ENCODE measurements at places on chromosomes 11 and 22.

DNA sequence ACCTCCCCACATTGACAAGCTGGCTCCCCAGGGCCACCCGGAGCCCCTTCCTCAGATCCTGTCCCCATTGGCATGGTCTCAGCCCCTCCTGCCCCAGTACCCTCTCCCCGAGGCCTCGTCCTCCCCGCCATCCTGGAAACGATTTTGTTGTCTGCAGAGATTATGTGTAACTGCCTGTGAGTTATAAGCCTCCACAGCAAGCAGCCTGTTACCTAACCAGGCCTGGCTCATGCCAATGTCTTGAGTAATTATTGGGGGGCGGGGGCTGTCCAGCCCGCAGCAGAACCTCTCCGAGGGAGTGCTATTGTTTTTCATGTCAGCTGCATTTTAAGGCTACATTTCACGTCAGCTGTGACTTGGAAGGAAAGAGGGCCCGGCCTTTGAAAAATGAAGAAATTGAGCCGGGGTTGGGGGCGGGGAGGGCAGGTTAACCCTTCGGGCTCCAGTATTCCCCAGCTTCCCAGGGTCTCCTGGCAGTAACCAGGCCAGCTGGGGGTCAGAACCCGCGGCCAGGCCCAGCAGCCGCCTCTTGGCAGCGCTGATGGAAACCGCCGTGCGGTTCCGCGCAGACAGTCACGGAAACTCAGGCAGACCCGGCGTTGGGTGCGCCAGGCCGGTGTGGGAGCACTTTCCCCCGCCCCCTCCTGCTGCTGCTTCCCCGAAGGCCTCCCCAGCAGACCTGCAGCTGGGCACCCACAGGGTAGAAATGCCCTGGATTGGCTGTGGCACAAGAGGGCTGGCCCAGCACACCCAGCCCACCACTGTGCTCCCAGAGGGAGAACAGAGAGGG lies 59.5 kb downstream of the CDKN1C start:
- peak; percentile 89 for ATAC-seq

DNA sequence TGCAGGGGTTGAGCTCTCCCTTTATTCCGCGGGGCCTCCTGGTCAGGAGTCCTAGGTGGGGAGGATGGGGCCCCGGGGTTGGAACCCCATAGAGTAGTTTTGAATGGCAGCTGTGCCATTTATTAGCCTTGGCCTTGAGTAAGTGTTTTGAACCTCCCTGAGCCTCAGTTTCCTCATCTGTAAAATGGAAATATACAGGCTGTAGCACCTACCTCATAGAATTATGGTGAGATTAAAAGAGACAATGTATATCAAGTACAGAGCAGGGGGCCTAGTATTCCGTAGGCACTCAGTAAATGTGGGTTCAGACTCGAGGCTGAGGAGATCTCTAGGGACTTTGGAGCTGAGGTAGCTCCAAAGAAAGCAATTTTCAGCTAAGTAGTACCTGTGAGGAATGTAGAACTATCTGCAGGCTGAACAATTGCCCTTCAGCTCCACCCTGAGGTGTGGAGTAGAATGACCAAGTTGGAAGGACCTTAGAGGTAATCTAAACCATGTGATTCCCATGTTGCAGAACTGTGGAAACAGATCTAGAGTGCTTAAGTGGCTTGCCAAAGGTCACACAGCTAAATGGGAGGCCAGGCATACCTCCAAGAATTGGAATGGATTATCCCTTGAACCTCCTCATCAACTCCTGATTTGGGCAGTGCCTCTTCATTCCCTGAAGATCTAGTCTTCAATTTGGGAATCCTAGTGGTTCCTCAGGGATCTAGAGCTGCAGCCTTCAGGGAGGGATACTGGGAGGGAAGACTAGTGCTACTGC lies 682 bp downstream of the PGAP2 start:
- ATAC-seq, result peak; percentile 84

DNA sequence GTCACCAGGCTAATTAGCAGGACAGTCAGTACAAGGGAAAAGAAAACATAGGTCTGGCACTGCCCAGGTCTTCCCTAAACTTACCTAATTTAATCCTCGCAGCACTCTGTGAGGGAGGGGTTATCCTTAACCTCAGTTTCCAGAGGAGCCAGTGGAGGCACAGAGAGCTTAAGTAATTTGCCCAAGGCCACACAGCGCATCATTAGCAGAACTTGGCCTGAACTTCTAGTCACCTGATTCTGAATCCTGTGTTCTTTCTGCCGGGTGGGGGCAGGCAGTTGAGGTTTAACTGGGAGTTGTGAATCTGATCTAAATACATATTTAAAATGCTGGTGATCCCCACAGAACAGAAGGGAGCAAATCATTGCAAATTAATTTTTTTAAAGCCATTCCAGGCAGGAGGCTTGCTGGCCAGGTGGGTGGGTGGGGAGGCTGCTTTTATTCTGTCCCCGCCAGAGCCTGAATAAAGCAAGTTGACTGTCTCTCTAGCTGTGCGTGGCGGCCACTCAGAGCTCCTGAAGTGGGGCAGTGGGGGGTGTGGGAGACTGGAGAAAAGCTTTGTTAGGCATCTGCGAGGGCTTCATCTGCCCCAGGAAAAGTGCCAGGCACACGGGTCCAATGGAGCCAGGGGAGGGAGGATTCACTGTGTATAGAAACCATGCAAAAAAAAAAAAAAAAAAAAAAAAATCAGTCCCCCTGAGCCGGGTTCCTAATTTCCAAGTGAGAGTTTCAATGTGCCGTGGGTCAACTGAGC lies 66.1 kb downstream of the NFAM1 start:
- no peak for ATAC-seq

GRCh38 chr11:88340366-88340935 lies 2.9 kb upstream of the CTSC start:
- no peak for ATAC-seq

GRCh38 chr22:30118291-30118690 lies 38.0 kb downstream of the HORMAD2 start:
- no peak for ATAC-seq

- ATAC-seq, result peak; percentile 68
These were observed 444 bp downstream of the CWF19L2 start for GRCh38 chr11:107457205-107457557.

GRCh38 chr11:117334896-117335295 lies 7.2 kb downstream of the CEP164 start:
- ATAC-seq, result no peak

DNA sequence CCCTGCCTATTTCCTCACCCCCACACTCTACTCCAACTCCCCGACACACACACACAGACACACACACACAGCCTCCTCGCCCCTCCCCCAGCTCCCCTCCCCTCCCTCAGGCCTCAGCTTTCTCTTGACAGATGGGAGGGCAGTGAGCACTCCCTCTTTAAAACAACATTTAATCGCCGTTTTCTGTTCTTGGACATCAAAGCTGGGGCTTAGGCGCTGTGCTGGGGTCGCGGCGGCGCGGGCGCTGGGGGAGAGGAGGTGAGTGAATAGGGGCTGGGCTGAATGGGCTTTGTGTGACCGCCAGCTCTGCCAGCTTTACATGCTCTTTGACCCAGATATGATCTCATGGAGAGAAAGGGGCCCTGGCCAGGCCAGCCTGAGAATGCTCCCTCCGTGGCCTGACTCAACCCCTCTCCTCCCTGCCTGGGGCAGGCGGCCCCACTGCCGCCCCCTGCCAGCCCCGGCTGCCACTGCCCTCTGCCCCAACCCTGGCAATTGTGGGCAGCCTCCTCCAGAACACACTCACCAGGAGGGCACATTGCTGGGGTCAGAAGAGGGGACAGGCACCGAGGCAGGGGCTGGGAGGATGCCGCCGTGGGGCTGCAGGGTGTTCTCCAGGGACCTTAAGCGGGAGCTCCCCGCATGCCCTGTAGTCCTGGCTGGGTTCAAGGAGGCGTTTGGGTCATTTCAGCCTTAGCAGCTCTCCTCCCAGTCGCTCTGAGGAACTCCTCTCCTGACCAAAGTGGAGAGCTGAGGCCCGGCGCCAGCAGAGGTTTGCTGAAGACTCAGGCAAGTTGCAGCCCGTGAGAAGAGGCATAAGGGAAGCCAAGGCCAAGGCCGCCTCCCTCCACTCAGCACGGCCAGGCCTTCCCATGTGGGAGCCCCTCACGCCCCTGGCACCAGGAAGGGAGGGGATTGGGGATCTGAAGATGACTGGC lies 38.3 kb upstream of the NNMT start:
- no peak for ATAC-seq

DNA sequence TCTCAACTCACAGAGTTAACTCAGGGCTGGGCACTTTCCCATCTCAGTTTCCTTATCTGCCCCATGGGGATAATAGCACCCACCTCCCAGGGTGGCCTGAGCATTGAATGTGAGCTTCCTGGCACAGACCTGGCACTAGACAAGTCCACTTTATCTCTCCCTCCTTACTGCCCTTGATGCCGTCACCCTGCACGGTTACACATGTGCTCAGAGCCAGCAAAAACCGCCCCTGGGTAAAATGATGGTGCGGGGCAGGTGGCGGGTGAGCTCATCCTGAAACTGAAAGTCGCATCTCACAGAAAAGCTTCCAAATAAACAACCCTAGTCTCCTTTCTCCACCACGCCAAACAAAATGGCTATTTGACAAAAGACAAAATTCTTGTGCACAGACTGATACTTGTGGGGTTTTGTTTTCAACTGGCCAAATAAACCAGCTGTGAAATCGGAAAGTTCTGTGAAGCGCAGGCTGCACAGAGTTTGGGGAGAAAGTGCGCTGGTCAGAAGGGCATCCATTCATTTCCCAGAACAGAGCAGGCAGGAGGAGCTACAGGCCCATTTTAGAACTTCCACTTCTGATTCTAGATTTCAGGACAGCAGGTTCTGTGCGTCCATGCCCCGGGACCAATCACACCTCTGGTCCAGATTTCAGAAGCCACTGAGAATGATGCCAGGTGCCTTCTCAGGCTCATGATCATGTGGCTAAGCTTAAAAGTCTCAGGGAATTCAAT lies 138.1 kb downstream of the SHANK2 start:
- no peak for ATAC-seq

DNA sequence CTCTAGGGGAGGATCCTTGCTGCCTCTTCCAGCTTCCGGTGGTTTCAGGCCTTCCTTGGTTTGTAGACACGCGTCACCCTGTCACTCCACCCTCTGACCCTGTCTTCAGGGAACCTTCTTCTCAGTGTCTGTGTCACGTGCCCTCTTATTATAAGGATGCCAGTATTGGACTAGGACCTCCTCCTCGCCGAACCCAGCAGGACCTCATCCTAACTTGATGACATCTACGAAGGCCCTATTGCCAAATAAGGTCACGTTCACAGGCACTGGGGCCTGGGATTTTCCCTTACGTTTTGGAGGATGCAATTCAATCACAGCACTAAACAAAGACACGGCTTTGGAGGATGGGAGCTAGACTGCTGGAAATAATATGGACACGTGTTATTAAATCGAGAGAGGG lies 408.7 kb downstream of the BRD1 start:
- ATAC-seq, result no peak

DNA sequence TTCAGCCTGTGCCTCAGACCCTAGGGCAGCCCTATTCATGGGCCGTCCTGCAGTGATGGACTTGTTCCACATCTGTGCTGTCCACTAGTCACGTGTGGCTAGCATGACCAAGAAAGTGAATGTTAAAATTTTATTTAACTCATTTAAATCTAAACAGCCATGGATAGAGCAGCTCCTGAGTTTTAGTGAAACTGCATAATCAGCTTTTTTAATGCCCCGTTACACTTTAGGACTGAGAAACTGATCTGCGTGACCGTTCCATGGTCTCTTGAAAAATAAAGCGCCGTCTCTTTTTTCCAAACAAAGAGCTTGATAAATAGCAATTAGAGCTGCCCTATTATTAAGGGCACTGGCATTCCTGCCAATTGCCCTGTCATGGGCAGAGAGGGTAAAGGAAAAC lies 76.5 kb upstream of the SNX19 start:
- no peak for ATAC-seq

DNA sequence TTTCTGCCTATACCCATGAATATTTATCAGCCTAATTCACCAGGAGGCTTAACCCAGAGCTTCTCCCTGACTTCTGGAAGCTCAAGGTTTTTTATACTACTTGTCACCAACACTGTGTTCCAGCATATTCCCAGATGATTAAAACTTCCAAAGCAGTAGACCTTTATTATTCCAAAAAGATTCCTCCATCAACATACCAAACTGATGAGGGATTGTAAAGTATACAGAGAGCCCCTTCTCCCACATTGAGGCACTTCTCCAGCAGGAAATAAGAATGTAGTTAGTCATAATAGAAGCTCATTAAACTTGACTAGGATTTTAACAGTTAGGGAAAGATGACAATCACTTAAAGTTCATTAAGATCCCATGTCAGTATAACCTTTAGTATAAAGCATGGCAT lies 51.4 kb upstream of the CEP126 start:
- ATAC-seq, result peak; percentile 11

- no peak for ATAC-seq
These were observed 668.0 kb downstream of the ETS1 start for GRCh38 chr11:127919206-127920000.

DNA sequence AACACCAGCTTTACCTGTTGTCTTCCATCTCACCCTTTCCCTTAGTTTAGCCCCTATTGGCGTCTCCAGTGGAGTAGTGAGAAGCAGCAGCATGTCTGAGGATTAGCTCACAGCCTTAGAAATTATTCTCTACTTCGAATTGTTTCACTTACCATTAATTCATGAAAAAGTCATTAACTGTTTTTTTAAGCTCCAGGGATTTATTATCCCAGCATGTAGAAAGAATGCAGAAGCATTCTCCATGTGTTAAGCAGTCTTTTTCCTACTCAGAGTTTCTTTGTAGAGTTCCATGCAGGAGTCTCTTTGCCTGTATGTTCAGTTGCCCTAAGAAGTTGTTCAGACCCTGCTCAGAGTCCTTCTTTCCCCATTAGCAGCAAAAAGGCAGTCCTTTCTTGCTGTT lies 137.9 kb upstream of the RASSF10 start:
- no peak for ATAC-seq

DNA sequence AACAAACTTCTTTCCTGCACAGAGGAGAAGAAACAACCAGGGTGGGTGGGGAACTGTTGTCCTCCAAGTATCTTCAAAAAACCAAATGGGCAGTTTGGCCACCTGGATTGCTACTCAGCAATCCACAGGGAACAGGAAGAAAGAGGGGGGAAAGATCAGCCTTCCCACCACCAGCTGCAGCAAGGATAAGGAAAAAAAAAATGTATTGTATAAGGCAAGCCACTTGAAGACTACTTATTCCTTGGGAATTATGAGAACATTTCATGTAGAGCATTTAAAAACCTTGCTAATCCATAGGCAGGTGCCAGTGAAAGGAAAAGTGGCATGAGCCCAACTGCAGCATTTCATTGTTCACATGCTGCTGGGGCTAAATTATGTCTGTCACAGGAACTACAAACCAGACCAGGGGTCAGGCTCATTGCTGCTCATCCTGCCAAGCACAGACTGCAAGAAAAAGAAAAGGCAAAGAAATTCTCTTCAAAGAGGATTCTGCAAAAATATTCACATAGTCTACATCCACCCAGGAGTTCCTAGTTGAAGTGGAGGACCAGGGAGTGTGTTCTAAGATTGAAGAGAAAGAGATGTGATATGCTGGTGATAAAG lies 2.2 kb downstream of the RAB30 start:
- ATAC-seq, result no peak

- ATAC-seq, result no peak
These were observed 64.9 kb upstream of the BIRC3 start for GRCh38 chr11:102252339-102252891.
